Stimulated activated CD8-positive, alpha-beta memory T cell treated with anti-CD3 and anti-CD28 coated beads, Interleukin-4, amount 100 ng/mL, for 4 hours (primary cell): ENCODE measurements at places on chromosomes 16 and 17.

- DNase-seq: no peak
These were observed 24.1 kb downstream of the SLC7A5 start for GRCh38 chr16:87845213-87845612.

- no peak for DNase-seq
These were observed 32.0 kb upstream of the MRPS23 start for GRCh38 chr17:57881783-57882351.

- no peak for DNase-seq
These were observed 62.0 kb upstream of the NUDT7 start for GRCh38 chr16:77660311-77660710.

DNA sequence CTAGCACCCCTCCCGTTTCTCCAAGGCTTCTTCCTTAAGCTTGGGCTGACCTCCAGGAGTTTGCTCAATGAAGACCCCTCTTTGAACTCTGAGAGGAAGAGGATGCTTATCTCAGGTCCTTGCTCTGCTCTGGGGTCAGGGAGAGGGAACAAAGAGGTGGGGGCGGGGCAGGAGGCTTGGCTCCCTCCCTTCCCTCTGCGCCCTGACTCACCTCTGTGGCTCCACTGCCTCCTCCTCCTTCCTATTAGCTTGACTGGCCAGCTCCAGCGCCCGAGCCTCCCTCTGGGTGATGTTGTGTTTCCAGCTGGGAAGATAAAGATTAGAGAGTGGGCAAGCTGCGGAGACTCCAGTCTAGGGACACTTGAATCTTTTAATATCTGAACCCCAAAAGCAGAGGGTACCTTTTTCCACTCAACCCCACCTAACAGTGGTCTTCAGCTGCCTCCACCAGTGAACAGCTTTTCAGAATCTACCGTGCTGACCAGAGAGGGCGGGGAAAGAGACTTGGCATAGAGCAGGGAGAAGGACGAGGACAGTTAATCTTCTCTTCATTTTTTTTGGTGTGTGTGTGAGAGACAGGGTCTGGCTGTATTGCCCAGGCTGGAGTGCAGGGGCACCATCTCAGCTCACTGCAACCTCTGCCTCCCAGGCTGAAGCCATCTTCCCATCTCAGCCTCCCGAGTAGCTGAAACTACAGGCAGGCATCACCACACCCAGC lies 6.7 kb downstream of the GIP start:
- no peak for DNase-seq

GRCh38 chr16:678209-678857 lies 1.9 kb upstream of the STUB1 start:
- no peak for DNase-seq

DNA sequence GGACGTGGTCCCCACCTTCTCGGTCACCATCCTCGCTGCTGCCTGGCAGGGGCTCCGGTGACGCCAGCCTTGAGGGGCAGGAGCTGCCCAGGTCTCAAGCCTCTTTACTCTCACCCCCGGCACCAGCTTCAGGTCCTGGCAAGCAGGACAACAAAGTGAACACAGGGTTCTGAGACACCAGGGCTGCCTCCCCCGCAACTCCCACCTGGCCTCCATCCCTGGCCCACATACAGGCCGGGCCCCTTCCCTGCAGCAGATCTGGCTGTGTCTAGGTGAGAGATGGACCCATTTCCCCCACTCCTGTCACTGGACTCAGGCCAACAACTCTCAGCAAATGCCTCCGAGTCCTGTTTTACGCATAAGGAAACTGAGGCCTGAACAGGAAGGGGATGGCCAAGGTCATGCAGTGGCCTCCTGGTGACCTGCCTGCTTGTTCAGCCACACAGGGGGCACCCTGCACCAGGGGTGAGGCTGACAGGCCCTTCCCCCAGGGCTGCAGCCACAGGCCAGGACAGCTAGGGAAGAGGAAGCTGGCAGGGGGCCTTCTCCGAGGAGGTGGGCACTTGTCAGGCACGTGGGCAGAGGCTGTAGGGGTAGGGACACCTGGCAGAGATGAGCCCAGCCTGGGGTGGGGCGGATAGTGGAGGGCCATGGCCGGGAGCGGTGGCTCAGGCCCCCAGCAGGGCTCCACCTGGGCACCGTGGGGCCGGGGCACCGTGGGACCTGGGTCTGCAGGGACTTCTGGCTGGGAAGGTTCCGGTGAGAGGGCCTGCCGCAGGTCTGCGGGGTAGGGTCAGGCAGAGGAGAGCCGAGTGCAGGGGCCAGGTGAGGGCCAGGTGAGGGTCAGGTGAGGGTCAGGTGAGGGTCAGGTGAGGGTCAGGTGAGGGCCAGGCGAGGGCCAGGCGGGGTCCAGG lies 46.7 kb upstream of the PVALEF start:
- no peak for DNase-seq

- DNase-seq: no peak
These were observed 249.1 kb downstream of the MAP2K4 start for GRCh38 chr17:12269751-12270150.

DNA sequence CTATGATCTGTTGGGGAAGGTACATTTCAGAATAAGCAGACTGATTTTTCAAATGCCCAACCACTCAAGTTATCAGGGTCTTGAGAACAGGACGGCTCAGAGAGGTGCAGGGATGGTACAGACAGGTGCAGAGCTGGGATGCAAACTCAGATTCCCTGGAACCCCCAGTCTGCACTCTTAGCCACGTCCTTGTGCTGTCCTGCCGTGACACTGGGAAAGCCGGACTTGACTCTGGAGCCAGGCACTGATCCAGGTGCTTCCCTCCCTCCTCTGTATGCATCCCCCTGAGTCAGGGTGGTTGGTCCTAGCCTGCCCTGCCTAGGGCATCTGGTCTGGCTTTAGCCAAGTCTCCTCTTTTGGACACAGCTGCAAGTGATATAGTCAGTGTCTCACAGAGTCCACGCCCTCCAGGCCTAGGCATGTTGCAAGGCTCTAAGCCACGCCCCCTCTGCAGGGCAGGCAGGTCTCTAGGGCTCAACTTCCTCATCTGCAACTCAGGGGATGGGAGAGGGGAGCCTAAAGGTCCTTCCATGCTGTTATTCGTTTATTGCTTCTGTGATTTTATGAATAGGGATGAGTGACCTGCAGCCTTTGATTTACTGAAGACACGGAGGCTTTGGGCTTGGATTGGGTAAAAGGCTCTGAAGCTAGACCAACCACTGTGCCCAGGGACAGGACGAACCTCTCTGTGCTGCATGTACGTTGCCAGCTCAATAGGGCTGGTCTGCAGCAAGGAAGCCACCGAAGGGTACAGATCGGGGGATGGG lies 97.3 kb downstream of the SDK2 start:
- DNase-seq: no peak

GRCh38 chr17:49290690-49291359 lies 60.2 kb upstream of the PHOSPHO1 start:
- no peak for DNase-seq

- DNase-seq: no peak
These were observed 475.9 kb downstream of the GRIN2A start for GRCh38 chr16:9706217-9706836.

DNA sequence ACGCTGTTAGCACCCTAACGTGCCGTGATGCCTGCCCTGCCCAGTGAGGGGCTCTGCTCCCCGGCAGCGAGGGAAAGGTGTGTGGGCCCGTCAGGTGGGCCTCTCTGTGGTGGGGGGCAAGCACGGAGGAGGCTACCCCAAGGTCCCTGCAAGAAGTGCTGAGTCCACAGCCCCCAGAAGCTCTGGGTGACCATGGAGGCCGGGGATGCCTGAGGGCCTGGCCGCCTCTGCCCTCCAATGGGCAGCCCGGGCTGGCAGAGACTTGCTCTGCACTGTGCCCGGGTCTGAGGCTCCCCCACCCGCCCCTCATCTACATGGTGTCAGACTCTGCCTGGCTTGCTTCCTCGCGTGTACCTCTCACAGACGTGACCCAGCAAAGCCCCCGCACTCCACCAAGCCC lies 12.2 kb downstream of the SLC38A10 start:
- no peak for DNase-seq

- DNase-seq: no peak
These were observed 29.3 kb downstream of the AKAP10 start for GRCh38 chr17:19948116-19948943.

GRCh38 chr17:28343491-28343932 lies 8.0 kb downstream of the TNFAIP1 start:
- no peak for DNase-seq

GRCh38 chr17:7250695-7251627 lies 573 bp downstream of the CTDNEP1 start:
- no peak for DNase-seq

DNA sequence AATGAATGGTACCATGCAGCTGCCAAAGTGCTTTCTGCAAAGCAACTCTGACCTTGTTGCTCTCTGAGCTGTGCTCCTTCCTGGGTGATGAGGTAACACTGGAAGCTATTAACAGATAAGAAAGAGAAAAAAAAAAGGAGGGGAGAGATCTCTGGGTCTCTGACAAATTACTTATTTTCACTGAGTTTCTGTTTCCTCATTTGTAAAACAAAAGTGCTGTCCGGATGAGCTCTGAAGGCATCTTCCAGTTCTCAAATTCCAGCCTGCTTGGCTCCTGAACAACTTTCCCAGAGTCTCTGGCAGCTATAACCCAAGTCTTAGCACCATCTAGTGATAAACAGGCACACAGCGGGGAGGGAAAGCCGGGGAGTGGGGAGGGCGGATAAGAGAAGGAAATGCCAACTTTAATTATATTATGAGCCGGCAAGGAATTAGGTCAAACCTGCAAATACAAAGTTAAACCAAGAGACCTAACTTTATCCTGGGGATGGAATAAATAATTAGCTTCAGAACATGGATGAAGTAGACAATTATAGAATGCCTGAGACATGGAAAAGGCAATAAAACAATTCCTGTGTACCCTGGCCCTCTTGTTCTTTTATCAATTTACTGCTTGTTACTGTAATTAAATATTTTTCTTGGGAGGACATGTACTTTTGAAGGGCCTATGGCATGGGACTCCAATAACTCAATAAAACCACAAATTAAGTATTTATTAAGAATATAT lies 61.3 kb upstream of the KIFC3 start:
- no peak for DNase-seq

DNA sequence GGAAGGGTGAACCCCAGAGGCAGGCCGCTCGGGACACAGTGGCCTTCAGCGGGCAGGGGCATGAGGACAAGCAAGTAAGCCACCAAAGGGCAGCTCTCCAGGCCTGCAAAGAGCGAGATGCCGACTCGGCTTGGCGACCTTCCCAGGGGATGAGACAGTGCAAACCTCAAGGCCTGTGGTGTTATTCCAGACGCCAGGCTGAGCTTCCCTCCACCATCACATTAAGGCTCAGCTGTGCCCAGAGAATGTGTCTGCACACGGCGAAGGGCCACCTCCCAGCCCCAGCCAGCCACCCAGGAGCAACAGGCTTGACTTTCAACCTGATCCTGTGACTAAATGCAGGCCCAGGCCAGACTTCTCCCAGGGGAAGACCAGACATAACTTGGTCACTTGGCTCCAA lies 251.4 kb downstream of the SOX9 start:
- no peak for DNase-seq

GRCh38 chr17:19387921-19388521 lies 1.0 kb upstream of the MFAP4 start:
- no peak for DNase-seq

GRCh38 chr16:30004811-30005242 lies 6.0 kb downstream of the DOC2A start:
- no peak for DNase-seq

- DNase-seq: no peak
These were observed 65.2 kb downstream of the SNX20 start for GRCh38 chr16:50615891-50616290.

GRCh38 chr17:43439041-43439440 lies 40.2 kb downstream of the ARL4D start:
- DNase-seq: no peak

DNA sequence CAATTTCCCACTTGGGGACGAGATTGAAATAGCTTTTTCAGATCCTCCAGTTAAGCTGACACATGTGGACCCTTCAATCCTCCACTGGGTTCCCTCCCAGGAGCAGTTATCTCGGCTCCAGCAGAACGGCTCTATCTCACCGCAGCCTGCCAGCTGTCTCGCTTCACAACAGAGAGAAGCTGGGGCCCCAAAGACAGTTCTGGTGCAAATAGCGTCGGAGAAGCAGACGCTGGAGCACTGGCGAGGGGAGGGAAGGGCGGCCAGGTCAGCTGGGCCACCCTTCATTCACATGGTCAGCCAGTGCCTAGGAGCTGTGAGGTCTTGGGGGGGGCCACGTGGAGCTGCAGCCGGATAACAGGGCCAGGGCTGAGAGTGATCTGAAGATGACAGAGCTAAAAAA lies 141.3 kb upstream of the SDK2 start:
- no peak for DNase-seq

DNA sequence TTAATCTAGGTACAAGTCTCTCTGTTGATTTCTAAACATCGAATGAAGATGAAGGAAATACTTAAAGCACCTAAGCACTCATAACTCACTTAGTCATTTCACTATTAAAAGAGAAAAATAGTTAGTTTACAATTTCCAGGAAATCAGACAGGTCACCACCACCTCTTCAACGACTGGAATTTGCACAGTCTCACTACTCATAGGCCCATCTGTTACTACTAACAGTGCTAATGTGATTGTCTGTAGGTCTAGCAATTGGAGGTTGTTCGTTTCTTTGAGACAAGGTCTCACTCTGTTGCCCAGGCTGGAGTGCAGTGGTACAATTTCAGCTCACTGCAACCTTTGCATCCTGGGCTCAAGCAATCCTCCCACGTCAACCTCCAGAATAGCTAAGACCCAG lies 444.6 kb downstream of the MAF start:
- DNase-seq: no peak

- DNase-seq: no peak
These were observed 15.7 kb downstream of the USP43 start for GRCh38 chr17:9661027-9661426.

DNA sequence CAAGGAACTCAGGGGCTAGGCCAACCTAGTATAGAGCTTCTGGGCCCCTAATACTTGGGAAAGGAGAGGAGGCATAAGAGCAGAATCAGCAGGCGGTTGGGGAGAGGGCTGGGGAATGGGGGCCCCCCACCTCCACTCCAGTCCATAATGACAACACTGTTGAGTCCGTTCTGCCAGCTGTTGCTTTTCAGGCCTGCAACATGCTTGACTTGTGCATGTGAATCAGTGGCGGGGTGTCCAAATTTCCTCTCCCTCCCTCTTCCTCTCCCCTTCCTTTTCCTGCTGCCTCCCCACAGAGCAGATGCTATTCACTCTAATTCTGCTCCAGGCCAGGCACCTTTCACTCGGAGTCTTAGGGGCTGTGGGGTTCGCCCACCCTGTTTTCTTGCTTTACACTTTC lies 31.7 kb downstream of the SGSM2 start:
- no peak for DNase-seq

DNA sequence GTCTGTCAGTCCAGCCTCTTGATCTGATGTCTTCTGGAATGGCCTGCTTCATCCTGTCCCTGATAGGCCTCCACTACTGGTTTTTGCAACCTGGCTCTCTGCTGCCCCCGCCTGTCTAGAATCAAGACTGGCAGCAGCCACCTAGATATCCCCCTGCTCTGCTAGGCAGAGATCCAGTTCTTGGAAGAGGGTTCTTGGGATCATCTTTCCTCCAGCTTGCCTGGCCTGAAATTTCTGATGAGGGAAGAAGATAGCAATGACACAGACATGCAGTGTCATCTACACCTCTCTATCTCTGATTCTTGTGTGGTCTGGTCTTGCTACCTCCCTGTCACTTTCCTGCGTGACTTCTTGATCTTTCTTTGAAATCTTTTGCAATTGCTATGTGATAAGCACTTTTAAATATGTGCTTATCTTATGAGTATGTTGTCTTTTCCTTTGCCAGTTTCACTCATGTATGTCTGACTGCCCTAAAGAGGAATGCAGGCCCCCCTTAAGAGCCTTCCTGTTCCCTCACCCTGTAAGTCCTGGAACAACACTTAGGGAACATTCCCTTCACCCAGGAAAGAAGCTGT lies 20.3 kb upstream of the NFATC3 start:
- no peak for DNase-seq

- no peak for DNase-seq
These were observed 31.2 kb downstream of the PIK3R5 start for GRCh38 chr17:8934346-8934745.

GRCh38 chr16:81873843-81874752 lies 95.0 kb downstream of the PLCG2 start:
- DNase-seq: no peak
